ENCODE measurements at places on chromosomes 3 and 15.

- DNase-seq, result no peak
Measured at GRCh38 chr3:187256051-187256616, 35.4 kb downstream of the MASP1 start.

GRCh38 chr3:153252963-153253362 lies 90.9 kb downstream of the RAP2B start:
- DNase-seq, result no peak

DNA sequence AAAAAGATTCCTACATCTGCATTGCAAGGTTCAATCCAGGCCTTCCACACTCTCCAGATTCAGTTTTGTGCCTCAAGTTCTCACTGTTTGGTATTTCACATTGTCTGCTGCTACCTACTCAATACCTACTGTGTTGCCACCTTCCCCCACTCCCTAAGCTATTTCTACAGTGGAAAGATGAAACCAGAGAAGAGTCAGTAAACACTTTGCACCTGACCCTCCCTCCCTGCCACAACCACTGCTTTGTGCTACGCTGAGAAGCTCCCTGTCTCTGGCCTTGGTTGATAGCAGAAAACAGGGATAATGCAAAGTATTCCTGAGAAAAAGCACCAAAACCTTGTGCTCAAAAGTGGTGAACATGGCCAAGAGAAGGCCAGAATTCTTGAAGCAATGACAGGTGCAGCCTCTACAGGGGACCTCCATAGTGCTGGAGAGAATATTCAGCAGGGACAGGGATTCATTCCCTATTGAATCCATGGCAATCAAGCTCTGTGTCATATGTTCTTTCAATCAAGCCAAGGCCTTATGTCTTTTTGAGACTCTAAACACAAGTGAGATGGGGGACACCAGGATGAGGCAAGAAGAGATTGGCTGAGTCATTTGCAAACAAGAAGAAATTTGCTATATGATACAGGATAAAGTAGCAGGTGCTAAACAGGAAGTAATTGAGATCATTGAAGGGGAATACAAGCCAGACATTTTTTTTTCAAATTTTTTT lies 83.5 kb upstream of the LIPC start:
- no peak for DNase-seq

GRCh38 chr15:90685591-90686434 lies 31.3 kb upstream of the BLM start:
- DNase-seq, result no peak

DNA sequence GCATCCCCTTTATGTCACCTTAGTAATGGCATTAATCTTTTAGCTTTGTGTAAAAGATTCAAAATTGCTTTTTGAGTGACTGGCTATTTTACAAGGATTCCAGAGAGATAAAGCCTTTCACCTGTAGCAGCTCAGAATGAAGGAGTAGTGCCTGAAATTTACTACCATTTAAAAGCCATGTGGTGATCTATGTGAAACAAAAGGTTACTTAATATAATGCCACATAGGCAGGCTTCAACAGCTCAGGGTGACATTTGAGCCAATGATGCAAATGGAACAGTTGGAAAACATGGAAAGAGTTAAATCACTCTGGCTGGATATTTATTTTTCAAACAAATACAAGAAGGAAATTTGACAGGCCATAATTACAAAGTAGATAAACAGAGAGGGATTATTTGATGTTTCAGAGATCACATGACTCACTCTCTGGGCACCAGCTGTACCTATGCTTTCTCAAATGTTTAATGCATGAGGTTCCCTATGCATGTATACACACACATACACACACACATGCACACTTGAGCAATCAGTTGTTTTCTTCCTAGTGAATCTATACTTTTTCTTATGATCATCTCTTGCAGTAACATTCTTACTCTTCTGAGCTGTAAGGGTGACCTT lies 171.5 kb downstream of the ZMAT3 start:
- no peak for DNase-seq

DNA sequence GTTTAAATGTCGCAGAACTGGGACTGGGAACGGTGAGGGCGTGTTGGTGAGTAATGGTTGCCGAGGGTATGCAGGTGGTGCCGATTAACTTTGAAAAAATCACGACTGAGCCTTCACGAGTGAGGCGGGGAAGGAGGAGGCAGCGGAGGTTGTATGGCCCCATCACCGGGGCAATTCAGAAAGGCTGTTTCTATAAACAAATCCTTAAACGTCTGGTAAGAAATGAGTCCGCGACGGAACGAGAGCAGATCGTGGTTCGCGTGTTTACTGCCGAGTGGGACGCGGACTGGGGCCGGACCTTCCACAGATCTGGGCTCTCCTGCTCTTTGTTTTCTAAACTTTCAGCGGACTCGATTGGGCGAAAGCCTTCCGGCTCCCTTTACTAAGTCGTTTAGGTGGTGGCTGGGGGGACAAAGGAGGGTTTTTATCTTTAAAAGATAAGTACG lies 2.7 kb downstream of the IGF1R start:
- DNase-seq, result no peak

DNA sequence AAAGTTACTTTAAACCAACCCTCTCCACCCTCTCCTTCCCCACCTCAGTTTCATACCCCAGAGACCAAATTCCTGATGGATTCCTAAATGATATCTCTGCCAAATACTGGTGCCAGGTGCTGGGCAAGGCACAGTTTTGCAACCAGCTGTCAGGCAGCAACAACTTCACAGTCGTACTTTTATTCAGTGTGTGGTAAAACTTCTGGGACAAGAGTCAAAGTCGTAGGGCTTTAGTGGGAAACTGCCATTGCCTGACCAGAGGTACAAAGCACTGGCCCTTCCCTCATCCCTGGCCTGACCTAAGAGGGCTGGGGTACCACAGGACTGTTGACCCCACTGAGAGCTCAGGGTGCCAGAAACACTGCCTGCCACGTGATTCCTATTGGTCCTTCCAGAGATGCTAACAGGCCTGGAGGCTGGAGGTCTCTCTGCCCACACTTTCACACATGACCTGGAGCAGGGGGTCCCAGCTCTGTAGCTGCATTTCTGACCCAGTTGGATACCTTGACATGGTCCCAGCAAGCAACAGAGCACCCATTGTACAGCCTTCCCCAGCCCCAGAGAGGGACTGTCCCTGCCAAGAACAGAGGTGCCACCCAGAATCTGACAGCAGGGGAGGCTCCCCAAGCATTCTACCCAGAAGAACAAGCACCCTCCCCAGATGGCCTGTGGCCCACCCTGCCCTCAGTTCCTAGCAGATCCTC lies 59.9 kb downstream of the LIPC start:
- DNase-seq, result no peak

DNA sequence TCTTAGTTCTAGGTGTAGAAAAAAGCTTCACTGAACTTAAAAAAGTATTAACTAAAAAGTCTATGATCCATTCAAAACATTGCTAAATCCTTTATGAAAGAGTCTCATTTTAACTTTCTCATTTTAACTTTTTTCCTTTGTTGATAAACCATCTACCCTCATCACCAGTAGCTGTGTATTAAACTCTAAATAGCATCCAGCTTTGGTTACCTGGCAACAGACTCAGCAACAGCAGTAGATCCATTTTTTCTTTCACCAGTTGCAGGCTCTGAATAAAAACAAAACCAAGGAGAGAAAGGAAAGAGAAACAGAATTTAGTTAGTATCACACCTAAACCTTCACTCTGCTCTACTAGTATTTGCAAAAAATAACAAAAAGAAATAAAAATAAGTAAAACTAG lies 51.6 kb downstream of the TP53BP1 start:
- DNase-seq, result no peak

DNA sequence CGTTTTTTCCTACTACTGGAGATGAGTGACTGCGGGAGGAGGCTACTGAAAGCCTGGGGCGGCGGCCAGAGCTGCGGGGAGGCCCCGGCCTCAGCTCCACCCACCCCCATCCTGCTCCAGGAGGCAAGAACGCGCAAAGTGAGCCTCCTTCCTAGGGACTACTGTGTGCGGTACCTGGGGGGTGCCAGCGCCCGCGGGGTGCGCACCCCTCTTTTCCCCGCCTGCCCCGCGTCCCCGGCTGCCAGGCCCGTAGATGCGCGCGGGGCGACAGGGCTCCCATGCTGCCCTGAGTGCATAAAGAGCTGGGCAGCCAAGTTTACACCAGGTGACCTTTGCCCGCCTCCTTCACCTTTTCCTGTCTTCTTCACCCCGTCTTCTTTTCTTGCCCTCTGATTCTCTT lies 2.5 kb upstream of the USF3 start:
- no peak for DNase-seq

- DNase-seq, result no peak
Measured at GRCh38 chr3:48750856-48751255, 33.8 kb upstream of the IP6K2 start.

DNA sequence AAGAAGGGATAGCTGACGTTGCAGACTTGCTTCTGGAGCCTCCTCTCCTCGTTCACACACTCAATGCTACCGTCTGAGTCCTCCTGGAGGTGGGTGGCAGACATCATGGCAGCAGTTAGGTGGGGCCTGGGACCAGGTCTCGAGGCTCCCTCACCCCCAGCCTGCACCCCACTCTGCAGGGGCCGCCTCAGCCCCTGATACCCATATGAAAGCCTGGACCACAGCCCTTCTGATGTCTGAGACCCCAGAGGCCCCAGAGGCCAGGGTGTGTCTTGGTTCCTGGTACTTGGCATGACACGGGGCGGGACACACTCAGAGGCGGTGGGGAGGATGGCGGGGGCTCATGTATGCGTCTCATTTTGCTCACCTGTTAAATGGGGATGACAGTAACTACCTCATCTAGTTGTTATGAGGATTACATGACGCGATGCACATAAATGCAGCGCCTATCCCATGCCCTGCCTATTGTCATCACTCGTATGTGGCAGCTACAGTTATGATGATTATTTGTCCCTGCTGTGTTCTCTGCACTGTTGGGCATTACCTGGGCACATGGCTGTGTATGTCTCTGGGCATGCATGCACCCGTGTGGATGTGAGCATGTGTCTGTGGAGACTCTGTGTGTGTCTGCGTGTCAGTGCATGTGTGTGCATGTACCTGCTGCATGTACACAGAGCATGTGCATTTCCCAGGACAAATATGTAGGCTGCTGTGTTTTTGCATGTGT lies 39.9 kb downstream of the FEM1B start:
- DNase-seq, result no peak

DNA sequence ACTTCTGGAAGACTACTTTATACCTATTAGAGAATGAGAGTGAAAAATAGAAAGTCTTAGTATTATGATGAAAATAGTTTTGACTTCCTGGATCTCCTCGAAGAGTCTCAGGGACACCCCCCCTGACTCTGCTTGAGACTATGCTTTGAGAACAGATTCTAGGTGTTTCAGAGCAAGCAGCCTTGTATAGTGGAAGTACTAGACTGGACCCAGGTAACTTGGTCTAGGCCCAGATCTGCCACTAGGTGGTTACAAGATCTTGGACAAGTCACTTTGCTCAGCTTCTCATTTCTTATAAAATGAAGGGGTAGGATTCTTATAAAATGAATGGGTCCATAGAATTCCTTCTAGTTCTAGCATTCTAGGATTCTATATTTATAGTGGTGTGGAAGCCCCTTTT lies 9.1 kb downstream of the ABHD5 start:
- no peak for DNase-seq

- peak; percentile 26 for DNase-seq
Measured at GRCh38 chr3:40504636-40505430, 1.0 kb upstream of the ZNF620 start.

GRCh38 chr3:171328419-171329082 lies 131.7 kb downstream of the TNIK start:
- DNase-seq, result no peak

- no peak for DNase-seq
Measured at GRCh38 chr15:72377331-72377730, 1.5 kb upstream of the HEXA start.

DNA sequence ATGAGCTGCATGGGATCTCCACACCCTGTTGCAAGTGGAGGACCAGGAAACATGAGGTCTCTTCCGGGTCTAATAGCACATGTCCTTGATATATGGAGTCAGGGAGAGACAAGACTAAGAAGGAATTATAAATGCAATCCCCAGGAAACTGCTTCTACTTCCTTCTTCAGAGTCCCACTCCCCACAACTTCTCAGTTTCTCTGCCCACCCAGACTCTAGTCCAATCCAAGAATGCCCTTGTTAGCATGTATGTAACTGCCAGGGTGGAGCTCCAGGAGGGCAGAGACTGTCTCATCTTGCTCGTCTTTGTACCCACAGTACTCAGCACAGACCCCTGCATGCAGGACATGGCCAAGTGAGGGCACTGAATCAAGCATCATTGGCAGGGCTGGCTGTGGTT lies 8.3 kb downstream of the DAPK2 start:
- DNase-seq, result no peak

DNA sequence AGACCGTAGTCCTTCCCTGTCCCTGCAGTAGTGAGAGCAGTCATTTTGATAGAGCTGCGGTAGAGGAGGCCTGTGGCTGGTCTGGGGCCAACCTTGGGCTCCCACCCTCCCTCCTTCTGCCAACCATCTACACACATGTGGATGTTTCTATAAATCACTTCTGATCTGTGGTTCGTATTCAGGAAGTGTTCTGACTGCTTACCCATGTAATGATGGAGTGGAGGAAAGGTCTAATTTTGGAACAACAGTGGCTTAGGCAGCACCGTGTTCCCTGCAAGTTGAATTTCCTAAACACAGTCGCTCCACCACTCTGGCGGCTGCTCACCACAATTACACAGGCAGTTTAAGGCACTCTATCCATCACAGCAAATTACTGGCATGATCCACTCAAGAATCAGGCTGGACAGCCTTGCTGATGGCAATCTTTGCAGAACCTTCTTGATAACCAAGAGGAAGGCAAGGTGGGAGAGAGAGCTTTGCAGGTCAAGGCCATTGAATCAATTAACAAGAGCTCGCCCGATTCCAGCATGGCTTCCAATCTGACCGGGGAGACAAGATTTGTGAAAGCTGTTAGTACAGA lies 104.7 kb upstream of the VEPH1 start:
- DNase-seq, result no peak
